ENCODE measurements at places on chromosomes 13 and 19.
A peak's percentile ranks its signal among the peaks of the same experiment; 100 is the strongest.

- DNase-seq = no peak
Measured at GRCh38 chr19:4052114-4052992, 14.3 kb downstream of the ZBTB7A start.

DNA sequence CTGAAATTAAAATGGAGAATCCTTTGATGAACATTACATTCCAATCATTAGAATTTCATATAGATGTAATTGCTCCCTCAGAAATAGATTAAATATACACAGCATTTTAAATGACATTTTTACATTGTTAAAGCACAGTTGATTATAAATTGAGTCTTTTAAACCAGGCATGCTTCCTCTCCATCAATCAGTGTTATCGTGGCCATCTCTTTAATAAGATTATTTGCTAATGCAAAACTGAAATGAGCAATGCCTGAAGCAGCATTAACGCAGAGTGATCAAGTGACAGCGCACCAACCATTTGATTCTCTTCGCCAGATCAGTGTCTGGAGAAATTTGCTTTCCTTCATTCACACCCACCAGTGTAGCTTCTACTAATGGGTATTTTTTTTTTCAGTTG lies 259.8 kb downstream of the OXGR1 start:
- no peak for DNase-seq

DNA sequence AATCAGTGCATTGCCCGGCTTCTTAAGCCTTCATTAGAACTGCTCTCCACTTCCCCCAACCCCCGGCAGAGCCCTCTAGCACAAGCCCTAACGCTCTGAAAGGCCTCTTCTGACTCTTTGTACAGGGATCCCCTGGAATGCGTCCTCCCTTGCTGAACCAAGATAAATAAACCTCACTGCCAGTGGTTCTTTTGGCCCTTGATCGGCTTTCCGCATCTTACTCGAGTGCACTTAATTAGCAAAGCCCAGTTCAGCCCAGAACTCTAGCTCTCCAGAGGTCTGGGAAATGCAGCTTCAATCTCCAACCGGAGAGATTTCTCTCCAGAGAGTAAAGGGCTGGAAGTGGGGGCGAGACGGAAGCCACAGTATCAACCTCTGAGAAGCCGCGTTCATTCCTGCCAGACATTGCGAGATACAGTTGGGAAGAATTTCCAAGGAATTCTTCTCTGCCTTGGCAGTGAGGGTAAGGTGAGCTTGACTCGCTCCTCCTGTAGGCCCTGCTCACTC lies 8.7 kb upstream of the ZNF444 start:
- DNase-seq = no peak

- no peak for DNase-seq
Measured at GRCh38 chr19:14033946-14034345, 2.4 kb downstream of the IL27RA start.

- DNase-seq = peak; percentile 81
Measured at GRCh38 chr19:38433268-38433733, at the start of gene RYR1. Gene RYR1, plus strand, starts transcription at chr19:38433691. Its CDS starts 139 bp downstream, at chr19:38433830.

DNA sequence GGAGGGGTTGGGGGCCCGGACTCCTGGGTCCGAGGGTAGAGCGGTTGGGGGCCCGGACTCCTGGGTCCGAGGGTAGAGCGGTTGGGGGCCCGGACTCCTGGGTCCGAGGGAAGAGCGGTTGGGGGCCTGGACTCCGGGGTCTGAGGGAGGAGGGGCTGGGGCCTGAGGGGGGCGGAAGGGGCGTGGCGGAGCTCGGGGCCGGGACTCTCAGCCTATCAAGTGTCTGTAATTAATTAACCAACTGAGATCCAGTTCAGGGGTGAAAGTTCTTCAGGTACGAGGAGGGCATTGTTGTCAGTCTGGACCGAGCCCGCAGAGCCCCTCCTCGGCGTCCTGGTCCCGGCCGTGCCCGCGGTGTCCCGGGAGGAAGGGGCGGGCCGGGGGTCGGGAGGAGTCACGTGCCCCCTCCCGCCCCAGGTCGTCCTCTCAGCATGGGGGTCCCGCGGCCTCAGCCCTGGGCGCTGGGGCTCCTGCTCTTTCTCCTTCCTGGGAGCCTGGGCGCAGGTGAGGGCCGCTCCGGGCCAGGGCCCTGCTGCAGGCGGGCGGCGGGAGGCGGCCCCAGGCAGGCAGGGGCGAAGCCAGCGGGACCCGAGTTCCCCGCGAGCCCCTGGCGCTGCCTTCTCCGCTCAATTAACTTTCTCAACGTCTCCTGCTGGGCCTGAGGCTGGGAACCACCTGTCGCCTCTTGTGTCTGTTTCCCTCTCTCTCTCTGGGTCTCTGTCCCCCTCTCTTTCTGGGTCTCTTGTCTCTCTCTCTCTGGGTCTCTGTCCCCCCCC lies 697 bp downstream of the FCGRT start:
- DNase-seq = peak; percentile 63

DNA sequence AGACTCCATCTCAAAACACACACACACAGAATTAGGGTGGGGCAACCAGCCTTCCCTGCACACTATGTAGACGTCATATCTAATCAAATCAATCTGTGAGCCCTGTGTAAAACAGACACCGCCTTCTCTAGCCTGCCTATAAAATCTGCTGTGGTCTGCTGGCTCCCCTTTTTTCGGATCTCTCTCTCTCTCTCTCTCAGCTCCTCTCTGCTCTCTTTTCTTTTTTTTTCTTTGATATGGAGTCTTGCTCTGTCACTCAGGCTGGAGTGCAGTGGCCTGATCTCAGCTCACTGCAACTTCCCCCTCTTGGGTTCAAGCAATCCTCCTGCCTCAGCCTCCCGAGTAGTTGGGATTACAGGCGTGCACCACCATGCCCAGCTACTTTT lies 11.8 kb upstream of the CD70 start:
- peak; percentile 41 for DNase-seq

GRCh38 chr19:51472607-51473006 lies 5.7 kb upstream of the CEACAM18 start:
- no peak for DNase-seq

DNA sequence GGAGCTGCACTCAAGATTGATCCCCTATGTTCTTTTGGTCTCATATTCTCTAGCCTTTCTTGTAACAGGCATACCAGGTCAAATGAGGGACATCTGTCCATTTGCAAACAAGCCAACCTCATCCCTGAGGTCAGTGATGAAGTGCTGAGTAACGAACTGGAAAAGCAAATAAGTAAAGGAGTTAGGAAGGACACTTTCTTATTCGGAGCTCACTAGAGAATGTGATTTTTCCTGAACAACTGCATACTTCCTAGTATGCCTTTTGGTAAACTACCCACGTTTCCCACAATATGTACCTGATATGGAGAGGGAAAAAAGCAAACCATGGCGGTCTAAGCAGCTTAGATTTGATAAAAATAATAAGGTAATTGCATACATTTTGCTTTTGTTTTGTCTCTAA lies 91.0 kb upstream of the MYCBP2 start:
- DNase-seq = no peak

DNA sequence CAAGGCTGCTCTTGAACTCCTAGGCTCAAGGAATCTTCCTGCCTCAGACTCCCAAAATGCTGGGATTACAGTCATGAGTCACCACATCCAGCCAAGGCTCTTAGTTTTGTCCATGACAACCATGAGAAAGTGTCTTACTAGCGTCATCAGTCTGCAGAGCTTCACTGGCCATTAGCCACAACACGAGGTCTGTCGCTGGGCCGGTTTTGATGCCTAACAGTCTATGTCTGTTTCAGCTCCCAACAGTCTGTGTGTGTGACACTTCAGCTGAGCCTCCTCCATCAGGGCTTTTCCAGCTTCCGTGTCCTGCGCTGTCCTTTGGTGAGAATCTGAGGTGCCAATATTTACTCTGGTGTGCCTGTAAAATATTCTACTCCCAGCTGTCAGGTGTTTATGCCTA lies 47.6 kb downstream of the CEP89 start:
- DNase-seq = no peak

DNA sequence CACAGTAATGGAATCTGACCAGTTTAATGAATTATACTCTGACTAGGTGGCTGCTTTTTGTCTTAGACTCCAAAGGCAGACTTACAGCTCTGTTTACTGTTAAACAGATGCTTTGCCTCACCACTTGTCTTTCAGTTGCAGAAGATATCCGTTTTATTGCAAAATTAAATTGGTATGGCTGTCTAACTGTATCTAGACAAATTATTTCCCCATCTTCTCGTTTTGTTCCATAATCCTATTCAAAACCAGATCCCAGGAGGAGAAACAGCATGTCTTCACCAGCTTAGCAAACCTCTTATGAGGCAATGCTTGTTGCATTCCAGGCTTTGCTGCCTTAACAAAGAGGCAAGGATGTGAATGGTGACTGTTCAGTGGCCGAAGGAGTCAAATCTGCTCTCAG lies 215.6 kb downstream of the TDRD3 start:
- no peak for DNase-seq

DNA sequence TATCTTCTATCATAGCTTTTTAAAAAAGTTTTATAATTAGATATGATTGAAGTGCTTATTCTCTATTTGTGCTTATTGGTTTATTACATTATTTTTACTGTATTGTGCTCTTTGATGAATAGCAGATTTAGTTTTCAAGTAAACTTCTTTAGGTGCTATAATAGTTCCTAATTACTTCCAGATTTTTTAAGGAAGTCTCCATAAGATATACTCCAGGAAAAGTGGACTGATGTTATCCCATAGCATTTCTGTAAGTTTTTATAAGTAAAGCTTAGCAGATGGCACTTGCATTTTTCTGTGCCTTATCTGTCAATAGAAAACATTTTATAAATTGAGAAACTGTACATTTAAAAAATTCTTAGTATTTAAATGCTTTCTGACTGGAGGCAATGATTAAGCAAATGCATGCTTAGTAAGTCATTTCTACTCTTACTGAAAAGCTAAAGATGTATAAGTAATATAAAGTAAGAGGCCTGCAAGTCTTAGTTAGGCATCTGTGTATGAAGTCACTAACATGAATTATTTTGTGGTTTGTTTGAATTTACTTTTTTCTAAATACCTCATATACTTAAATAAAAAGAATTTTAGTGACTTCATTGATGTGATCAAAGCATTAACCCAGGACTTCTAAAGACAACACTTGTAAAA lies 182.8 kb downstream of the MAB21L1 start:
- no peak for DNase-seq

DNA sequence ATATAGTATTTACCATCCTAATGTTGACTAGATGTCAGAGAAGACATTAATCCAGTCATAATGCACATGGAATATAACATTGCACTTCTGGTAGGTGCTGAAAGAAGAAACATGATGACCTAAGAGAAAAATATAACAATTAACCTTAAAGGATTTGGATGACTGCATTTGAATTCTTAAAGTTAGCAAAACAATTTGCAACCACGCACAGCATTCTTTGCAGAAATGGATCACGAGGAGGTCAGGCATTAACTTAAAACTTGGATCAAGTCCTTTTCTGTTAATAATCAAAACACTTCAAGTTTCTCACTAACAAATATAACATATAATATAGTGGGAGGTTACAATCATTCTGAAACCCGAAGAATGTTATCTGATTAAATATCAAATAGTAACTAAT lies 525.0 kb upstream of the SLITRK6 start:
- no peak for DNase-seq

DNA sequence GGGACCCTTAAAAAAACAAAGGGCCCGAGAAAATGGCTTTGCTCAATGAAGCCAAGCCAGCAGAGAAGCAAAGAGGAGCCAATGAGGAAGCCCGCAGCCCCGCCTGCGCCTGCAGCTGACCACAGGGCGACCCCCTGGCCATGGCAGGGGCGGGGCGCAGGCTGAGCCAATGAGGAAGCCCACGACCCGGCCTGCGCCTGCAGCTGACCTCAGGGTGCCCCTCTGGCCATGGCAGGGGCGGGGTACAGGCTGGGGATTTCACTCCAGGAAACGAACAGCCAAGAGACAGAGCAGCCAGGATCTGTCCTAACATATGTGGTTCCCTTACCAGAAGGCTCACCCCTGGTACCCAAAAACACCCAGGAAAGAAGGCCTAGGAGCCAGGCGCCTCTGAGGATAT lies 101.4 kb downstream of the STK24 start:
- DNase-seq = no peak

DNA sequence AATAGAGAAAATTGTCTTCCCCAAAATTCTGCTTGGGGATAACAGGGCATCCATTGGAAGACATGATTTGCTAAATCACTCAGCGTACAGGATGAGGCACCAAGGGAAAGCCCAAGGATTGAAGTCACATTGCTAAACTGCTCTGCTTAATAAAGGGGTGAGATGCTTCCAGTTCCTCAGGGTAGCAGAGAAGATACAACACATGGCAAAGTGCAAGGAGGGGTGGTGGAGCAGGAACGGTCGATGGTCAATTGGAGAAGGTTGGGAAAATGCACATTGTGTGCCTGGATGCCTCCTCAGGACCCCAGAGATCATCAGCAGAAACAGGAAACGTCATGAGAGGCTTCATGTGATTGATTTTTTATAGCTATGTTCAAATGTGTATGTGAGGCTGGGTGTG lies 116.3 kb upstream of the SOX1 start:
- no peak for DNase-seq

DNA sequence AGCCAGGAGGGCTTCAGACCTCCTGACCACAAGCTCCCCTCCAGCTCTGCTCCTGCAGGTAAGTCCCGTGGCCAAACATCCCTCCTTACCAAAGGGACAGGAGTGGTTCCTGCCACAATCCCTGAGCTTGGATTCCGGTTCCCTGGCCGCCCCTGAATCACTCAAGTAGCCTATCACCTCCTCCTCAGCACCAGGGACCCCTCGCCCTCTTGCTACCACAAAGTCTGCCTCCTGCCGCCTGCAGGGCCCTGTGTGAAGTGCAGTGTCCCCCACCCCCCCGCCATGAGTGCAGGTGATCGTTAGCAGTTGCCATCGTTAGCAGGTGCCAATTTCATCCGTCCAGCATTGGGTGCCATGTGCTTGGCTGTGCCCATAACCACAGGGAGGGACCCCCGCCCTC lies 40.8 kb upstream of the RANBP3 start:
- DNase-seq = peak; percentile 29

- DNase-seq = no peak
Measured at GRCh38 chr13:45492538-45492937, 27.8 kb downstream of the COG3 start.
